ENCODE measurements at places on chromosomes 3 and 15.

DNA sequence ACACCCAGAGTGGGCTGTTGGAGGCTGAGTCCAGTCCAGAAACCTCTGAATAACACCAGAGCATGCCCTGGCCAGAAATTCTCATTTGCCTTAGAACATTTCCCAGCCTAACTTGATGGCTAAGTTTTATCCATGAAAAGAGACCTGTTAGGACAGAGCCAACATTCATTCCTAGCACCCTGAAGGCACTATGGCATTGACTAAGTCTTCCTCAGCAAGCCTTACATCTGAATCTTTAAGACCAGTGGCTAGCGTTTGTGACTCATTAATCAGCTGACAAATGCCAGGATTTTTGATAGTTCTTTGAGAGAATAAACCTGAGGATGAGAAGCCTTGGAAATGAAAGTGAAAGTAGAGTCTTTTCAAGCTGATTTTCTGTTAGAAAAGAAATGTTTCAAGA is 1087.1 kb upstream of the ALCAM start:
- DNase-seq: no peak

- DNase-seq: no peak
Measured at GRCh38 chr3:9862391-9863057, 17.5 kb downstream of the CIDEC start.

GRCh38 chr3:187946981-187947380 is 201.7 kb upstream of the BCL6 start:
- no peak for DNase-seq

GRCh38 chr15:68326711-68327354 is 49.3 kb downstream of the FEM1B start:
- no peak for DNase-seq

DNA sequence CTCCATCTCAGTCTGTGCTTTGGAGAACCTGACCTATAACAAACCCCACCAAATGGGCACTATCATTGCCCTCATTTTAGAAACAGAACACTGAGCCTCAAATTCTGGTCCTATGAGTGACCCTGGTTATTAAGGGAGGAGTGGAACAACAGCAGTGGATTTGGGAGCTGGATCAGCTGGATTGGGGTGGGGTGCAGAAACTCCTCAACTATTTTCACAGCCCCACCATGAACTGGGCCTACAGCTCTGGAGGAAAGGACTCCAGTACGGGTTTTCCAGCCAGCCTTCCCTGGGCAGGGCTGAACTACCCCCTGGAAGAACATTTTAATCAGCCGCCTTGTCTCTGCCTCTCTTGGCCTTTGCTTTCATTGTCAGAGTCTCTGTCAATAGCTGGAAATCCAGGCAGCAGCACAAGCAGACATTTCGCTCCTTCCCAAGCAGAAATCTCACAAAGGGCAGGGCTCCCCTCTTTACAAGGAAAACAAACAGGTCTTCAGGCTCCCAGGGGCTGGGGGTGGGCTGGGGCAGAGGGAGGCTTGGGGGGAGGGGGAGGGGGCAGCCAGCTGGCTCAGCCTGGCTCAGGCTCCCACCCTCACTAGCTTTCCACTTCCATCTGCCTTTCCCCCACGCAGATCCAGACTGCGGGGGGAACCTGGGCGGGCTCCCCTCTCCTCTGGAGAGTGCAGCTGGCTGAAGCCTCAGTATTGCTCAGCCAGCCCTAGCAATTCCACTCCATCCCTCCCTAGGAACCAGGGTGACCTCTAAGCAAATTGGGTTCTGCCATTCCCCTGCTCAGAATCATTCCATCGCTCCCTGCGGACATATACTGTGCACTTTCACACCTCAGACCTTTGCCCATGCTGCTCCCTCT is 13.7 kb upstream of the TLE3 start:
- no peak for DNase-seq

DNA sequence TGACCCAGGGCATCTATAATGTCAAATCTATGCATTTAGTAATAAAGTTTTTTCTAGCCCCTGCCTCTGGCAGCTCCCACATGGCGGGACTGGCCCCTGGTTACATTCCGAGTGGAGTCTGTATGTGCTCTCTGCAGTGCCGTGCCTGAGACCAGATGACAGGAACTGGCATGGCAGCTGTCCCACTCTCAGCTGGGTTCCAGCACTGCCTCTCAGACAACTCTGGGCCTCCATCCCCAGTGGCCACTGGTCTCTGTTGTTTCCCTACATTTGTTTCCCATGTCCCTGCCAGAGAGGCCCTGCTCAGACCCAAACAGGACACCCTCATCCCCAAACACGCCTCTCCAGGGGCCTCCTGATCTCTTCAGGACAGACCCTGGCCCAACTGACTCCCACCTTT is 109.3 kb downstream of the OCA2 start:
- DNase-seq: no peak

GRCh38 chr3:55554634-55555425 is 67.7 kb upstream of the WNT5A start:
- no peak for DNase-seq

All from memory B cell (primary cell).